Activated T-helper 9 cell treated with anti-CD3 and anti-CD28 coated beads, Interleukin-2, amount 50 U/mL, for 16 hours (primary cell): ENCODE measurements at places on chromosomes 16 and 17.

DNA sequence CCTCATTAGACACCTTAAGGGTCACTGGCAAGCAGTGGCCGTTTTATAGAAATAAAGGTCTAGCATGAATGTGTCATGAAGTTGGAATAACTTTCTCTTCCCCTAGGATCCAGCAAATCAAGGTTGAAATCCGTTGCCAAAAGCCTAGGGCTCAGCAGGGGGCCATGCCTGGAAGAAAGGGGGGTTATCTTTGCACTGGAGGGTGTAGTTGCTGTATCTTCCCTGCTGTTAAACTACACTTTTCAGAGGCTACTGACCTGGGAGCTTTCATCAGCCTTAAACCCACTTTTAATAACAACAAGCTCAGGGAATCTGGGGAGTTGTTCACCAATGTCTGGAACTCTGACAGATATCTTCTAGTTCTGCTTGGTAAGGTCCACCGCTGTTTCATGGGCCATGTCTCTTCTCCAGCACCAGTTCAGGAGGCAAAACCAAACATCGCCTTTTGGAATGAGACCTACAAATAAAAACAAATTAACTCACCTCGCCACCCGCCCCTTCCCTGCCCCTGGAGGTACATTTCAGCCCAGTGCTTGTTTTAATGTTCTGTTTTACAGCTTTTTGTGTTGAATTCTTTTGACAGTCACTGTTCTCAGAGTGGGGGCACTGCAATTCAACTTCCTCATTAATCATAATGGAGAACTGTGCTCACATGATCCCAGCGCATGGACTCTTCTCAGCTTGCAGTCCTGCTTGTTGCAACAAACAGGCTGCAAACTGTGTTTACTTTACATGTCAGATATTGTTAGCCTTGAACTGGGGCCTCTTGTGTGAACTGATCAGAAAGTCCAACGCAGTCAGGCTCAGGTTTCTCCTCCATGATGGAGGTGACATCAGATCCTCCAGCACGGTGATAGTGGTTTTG, 508.7 kb downstream of the KCNJ2 start:
- no peak for DNase-seq

DNA sequence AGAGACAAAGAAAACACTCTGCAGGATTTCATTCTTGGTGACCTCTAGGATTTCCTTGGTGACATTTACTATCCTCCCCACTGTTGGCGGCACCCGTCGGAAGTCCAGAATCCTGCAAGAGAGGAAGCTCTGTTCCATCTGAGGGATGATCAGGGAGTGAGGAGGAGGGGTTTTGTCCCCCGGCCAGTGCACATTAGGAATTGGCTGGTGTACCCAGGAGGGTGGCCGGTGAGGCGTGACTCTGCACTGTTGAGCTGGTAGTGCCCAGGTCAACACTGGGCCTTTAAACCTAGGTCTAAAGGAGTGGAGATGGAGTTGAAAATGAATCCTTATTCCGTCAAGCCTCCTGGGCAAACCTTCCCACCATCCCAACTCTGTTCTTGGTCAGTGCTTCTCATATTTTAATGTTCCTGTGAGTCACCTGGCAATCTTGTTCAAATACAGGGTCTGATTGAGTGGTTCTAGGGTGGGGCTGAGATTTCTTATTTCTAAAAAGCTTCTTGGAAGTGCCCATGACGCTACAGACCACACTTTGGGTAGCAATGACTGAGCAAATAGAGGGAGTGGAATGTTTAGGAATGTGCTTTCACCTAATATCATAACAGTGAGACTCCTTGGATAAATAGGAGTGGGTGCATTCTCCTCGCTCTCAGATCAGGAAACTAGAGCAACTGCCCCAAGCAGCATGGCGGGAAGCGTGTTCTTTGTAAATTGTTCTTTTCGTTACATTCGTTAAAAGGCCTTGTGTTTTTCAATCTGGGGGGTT, 30.7 kb downstream of the PRKAR1A start:
- no peak for DNase-seq

- no peak for DNase-seq
Measured at GRCh38 chr16:4534151-4534790, 4.3 kb downstream of the CDIP1 start.

DNA sequence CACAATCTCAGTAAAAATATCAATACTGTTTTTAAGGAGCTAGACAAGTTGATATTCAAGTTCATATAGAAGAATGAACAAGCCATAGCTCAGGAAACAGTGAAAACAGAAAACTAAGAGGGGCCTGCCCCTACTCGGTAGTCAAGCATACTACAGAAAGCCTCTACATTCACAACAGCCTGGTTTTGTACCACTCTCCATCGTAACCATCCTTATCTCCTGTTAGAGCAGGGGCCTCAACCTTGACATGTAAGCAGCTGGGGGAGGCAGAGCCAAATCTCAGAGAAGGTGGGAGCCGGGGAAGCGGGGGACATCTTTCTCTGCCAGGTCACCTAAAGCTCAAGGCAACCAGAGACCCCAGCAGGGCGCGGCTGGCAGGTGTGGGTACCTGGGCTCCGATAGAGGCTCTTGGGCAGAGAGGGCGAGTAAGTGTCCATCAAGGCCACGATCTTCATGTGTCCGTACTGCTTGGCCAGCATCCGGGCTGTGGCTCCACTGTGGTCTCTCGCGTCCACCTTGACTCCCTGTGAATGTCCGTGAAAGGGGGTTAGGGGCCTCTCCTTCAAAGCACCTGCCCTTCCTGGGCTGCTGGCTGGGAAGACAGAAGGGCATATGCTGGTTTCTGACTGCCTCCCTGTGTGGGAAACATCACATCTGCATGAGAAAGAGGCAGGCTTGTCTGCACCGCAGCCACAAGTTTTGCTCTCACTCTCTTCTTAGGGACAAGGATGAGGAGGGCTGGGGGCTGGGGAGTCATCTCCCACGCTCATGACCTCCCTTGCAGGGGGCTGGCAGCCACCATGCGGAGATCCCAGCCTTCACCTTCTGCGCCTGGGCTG, 20.2 kb downstream of the ANKS3 start:
- DNase-seq, result no peak
